ENCODE measurements at places on chromosomes 7 and 10.

DNA sequence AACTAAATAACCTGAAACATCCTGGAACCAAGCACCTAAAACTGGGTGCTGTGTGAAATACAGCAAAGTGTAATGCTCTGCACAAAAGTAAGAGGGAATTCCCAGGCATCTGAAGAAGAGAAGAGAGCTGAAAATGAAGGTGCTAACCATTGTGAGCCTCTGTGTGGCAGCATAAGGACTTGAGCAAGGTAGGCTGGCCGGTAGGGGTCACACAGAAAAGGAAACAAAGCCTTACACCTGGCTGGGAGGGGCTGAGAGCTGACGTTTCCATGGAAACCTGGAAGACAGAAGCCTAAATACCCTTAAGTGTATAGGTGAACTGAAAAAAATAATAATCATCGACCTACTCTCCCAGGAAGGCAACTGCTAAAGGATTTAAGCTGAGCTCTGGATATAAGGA lies 48.6 kb downstream of the CUL1 start:
- no peak for DNase-seq

DNA sequence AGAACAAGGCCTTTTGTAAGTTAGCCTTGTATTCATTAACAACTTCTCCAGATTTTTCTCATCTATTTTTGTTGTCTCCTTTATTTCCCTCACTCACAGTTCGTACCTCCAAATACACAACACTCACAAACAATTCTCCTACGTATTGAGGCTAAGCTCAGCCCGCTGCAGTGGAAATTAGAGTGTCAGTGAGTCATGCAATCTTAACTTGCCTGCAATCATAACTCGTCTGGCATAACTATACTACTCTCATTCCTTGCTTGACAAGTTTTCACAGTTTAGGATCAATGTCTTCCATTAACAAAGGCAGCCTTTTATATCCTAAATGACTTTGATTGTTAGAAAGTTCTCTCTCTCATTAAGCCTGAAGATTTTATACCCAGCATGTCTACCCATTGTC lies 23.8 kb downstream of the TMEM196 start:
- no peak for DNase-seq

- DNase-seq, result no peak
These were observed 640.2 kb downstream of the ARL4A start for GRCh38 chr7:13327669-13328068.

DNA sequence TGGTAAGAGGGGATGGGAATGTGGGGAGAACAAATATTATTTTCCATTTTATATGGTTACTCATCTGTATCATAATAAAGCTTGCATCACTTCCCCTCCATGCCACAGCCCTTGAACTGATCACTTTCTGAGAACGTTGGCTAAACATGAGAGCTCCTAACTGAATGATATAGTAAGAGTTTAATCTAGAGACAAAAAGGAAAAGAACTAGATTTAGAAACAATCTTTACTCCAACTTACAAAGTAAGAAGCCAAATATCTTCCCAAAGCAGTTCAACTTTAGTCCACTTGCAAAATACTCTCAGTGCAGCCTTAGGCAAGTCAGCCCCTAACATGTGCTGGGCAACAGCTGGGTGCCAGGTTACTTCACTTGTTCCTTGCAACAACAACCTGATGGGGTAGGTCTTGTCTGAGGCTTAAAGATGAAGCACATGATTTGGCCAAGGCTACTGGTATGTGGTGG lies 20.3 kb downstream of the SMURF1 start:
- no peak for DNase-seq

- DNase-seq, result no peak
These were observed 10.7 kb downstream of the SLC26A3 start for GRCh38 chr7:107792364-107792763.

DNA sequence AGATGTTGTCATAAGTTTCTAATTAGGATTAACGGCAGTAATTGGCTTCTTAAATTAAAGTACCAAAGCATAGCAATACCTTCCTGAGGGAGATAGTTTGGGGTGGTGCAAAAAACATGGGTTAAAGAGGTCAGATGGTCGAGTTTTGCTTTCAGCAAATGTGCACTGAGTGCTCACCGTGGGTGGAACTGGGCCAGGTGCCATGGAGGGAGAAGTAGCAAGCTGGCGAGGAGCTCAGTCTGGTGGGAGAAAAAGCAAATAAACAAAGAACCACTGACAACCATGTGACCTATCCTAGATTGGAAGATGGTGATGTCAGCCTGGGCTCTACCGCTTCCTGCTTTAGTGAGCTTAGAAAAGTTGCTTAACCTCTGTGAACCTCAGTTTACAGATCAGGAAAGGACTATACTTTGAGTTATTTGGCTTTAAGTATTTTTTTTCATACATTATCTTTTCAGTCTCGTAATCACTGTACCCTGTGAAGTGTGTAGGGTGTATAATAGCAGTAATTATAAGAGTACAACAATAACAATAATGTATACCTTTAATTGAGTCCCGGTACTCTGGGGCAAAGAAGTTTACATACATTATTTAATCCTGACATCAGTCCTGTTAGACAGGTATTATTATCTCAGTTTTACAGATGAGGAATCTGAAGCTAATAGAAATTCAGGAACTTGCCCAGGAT lies 69.0 kb upstream of the PDCD4 start:
- peak; percentile 69 for DNase-seq

GRCh38 chr10:24378126-24378920 lies 169.4 kb downstream of the KIAA1217 start:
- no peak for DNase-seq

DNA sequence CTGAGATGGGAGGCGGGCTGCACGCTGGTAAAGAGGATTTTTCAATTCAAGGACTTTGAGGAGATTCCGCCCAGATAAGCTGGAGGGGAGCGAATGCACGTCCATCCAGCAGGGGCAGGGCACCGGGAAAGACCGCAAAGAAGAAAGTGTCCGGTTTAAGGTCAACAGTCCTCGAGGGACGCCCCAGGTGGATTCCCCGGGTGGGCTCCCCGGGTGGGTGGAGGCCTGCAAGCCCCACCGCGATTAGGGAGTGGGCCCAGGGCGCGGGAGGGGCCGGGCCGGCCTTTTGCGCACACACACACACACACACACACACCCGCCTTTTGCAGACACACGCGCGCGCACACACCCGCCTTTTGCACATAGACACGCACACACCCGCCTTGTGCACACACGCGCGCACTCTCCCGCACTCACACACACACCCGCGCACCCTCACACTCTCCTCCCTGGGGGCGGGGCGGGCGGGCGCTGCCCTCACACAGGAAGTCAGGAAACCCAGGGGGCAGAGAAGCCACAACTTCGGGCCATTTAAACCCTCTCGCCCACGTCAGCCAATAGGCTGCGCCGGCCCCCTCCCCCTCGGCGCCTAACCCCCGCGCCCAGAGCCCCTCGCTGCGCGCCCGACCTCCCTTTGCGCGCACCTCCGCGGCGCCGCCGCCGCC lies 615 bp downstream of the ARHGAP12 start:
- DNase-seq, result peak; percentile 44

- DNase-seq, result no peak
These were observed 8.8 kb downstream of the CDHR3 start for GRCh38 chr7:105971845-105972244.

GRCh38 chr10:102436312-102436711 lies 3.9 kb upstream of the CUEDC2 start:
- DNase-seq, result no peak

- no peak for DNase-seq
These were observed 77.8 kb downstream of the PDGFA start for GRCh38 chr7:441684-442421.

GRCh38 chr7:44748948-44749731 lies 493 bp downstream of the ZMIZ2 start:
- DNase-seq, result no peak

GRCh38 chr7:93161181-93161762 lies 13.1 kb upstream of the SAMD9L start:
- no peak for DNase-seq

DNA sequence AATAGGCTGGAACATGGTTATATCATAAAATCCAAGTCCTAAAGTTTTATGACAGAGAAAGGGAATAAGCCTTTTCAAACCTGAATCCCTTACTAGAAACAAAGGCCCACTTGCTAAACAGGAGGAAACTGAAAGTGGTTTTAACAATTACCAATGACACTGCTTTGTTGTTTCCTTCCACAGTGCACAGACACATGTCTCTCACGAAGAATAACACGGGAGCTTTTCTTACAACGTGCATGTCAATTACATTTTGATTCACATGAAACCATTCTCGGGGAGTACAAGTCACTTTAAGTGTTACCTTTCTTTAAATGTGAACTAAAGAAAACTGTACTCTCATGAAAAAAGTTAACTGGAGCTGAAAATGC lies 1.4 kb downstream of the MRPS33 start:
- no peak for DNase-seq

GRCh38 chr7:44394636-44395035 lies 69.2 kb upstream of the CAMK2B start:
- no peak for DNase-seq

DNA sequence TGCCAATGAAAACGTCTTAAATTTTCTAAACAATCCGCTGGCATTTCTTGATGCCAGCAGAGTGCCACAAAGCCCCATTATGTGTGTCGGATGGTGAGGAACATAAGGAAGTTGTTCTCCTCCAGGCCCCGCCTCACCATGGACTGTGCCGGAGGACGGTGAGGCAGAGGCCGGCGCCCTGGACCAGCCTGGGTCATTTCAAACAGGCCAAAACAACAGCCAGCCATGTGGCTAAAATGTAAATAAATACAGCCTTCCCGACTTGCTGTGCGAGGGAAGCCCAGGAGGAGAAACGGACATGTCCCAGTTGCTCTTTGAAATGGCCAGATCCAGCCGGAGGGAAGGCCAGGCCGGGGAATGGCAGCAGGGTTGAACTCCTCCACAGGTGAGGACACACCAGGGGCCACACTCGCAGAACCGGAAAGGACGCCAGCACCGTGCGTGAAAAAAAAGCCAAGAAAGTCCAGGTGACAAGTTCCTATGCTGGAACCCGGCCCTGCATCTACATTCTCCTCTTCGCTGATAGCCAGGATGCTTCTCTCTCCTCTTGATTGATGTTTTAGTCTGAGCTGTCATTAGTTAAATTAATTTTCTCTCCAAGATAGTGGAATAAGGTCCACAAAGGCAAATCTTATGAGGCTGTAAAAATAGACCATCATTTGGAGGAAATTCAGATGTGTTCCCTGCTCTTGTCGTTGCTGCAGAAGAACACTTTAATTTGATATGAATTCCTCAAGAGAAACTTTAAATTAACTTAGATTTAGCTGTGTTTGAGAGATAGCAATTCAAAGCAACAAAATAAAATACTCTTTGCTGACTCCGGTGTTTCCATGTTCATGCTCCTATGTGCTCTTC lies 64.6 kb downstream of the EBF3 start:
- no peak for DNase-seq

DNA sequence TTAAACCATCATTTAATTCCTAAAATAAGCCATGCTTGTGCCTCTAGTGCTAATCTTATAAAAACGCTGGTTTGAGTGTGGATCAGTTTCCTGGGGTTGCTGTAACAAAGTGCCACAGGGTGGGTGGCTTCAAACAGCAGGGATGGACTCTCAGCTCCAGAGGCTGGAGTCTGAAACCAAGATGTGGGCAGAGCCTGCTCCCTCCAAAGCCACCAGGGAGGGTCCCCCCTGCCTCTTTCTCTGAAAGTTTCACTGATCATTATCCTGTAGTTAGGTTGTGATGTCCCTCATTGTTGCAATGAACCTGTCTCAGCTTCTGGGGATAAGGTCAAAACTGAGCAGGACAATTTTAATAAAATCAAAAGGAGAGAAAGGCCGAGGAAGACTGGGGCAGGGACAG lies 251.9 kb upstream of the TCERG1L start:
- DNase-seq, result no peak

DNA sequence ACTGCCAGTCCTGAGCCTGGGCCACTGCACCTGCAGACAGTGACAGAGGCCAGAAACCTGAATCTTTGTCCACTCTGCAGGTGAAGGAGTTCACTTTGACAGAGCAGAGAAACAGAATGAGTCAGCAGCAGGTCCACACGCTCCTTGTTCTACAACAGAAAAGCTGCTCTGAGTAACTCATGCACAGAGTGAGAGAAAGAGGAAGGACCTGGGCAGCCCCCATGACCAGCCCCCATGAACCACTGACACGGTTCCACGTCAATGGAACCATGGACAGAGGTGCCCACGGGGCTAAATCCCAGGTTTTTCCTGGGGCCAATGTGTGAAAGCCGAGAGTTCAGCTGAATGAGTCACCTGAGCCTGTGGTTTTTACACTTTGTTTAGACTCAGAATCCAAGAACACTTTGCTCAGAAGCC lies 40.8 kb upstream of the CTBP2 start:
- no peak for DNase-seq

DNA sequence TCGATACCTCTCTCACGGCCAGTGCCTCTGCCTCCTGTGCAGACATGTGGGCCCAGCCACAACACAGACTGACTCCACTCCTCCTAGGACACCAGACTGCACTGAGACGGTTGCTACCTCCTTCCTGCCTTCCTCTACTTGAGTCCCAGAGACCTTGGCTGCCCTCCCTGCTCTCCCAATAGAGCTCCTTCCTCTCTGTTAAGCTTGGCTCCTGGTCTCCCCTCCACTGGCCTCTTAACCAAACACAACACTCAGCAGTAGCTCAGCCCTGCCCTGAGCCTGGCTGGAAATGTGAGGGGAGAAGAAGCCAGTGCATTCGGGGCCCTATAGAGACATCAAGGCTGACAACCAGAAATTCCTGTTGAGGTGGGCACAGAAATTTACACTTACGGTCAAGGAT lies 102.0 kb downstream of the HTR5A start:
- no peak for DNase-seq

DNA sequence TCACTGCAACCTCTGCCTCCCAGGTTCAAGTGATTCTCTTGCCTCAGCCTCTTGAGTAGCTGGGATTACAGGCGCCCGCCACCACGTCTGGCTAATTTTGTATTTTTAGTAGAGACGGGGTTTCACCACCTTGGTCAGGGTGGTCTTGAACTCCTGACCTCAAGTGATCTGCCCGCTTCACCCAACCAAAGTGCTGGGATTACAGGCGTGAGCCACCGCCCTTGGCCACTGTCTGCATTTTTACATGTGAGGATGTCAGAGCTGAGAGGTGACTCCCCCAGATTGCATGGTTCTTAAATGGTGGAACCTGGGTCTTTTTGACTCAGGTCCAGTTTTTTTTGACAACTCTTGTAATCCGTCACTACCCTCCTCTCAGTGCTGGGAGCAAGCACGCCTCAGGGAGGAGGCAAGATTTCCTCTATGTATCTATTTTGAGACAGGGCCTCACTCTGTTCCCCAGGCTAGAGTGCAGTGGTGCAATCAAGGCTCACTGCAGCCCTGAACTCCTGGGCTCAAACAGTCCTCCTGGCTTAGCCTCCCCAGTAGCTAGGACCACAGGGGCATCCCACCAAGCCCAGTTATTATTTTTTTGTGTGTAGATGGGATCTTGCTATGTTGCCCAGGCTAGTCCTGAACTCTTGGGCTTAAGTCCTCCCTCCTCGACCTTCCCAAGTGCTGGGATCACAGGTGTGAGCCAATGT lies 1.2 kb upstream of the SRRT start:
- no peak for DNase-seq

- no peak for DNase-seq
These were observed 31.7 kb upstream of the FIGNL1 start for GRCh38 chr7:50481867-50482266.

- DNase-seq, result no peak
These were observed 54.7 kb downstream of the ARHGAP22 start for GRCh38 chr10:48550071-48550691.

All from left ventricle myocardium inferior (tissue), 1 donor.